AG10803 (cell line): ENCODE measurements at places on chromosomes 16 and 17.
A peak's percentile ranks its signal among the peaks of the same experiment; 100 is the strongest.

- no peak for DNase-seq
Observed at GRCh38 chr17:76208120-76208519, 32.2 kb downstream of the RNF157 start.

DNA sequence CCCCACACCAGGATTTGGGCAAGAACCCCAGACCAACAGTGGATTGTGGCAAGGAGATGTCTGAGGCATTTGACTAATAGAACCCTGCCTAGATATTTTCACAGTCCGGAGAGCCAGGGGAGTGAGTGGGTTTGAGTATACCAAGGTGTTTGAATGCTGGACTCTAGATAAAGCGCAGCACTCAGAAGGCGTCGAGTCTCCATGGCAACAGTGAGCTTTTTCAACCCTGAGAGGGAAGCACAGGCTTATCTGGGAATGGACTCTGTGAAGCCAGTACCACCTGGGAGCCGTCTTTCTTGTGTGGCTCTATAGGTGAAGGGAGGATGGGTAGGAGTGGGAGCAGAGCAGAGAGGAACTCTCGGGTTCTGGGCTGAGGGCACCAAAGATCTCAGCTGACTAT, 147.0 kb downstream of the SHISA6 start:
- DNase-seq, result no peak

DNA sequence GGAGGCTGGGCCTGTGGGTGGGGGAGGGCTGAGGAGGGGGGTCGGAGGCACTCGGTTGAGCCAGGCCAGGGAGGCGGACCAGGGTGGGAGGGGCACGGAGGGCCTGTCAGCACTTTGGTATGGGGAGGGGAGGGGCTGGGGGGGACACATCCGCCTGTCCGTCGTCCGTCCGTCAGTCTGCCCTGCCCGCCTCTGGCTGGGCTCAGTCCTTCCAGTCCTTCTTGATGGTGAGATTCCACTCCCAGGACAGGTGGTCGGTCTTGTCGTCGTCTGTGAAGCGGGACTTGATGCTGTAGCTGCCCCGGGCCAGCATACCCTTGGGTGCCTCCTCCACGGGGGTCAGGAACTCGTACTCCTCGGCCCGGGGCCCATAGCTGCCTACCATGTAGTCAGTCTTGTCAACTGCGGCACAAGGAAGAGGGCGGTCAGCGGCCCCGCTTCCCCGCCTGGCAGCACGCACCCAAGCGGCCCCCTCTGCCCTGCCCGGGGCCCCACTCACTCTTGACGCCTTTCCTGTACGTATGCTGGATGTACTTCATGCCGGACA, 2.4 kb downstream of the ARHGDIA start:
- DNase-seq, result peak; percentile 88

GRCh38 chr16:85011846-85012284, 530 bp upstream of the ZDHHC7 start:
- DNase-seq, result no peak

DNA sequence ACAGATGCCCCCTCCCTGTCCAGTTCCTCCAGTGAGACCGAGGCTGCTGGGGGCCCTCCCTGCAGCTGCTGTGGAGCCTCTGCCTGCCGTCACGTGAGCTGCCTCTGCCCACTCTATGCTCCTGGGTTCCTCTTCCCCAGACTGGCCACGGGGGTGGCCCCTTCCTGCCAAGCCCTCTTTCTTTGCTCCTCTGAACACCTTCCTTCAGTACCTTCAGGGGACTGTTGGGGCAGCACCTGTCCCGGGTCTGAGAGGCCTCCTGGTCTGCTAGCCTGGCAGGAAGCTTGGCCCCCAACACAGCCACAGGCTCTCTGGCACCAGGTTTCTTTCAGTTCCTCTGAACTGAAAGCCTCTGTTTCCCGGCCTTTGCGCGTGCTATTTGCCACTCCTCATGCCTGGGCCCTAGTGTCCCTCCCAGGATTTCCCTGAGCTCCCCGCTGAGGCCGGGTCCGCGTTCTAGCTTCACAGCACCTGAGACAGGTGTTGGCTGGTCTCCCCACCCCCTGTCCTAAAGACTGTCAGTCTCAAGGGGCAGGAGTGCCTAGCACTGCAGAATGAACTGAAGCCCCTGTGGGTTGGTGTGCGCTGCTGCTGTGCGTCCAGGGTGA, 6.6 kb upstream of the ATP6V0C start:
- no peak for DNase-seq

DNA sequence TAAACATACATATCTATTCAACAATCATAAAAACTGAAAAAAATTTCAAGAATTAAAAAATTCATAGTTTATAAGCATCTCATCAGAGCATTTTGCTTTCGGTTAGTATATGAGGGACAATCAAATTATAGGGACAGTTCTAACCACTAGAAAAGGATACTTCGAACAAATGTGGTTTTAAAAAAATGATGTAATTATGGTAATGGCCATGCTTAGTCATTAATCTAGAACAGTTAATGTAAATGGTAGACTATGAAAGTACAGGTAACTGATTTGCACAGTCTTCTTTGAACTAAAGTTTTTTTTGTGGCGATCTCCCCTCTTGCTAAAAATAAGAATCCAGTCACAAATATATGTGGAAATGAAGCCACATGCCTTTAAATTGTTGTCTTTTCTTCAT, 63.5 kb upstream of the PHOSPHO1 start:
- no peak for DNase-seq

- no peak for DNase-seq
Observed at GRCh38 chr16:9123401-9123800, 32.0 kb downstream of the HAPSTR1 start.

DNA sequence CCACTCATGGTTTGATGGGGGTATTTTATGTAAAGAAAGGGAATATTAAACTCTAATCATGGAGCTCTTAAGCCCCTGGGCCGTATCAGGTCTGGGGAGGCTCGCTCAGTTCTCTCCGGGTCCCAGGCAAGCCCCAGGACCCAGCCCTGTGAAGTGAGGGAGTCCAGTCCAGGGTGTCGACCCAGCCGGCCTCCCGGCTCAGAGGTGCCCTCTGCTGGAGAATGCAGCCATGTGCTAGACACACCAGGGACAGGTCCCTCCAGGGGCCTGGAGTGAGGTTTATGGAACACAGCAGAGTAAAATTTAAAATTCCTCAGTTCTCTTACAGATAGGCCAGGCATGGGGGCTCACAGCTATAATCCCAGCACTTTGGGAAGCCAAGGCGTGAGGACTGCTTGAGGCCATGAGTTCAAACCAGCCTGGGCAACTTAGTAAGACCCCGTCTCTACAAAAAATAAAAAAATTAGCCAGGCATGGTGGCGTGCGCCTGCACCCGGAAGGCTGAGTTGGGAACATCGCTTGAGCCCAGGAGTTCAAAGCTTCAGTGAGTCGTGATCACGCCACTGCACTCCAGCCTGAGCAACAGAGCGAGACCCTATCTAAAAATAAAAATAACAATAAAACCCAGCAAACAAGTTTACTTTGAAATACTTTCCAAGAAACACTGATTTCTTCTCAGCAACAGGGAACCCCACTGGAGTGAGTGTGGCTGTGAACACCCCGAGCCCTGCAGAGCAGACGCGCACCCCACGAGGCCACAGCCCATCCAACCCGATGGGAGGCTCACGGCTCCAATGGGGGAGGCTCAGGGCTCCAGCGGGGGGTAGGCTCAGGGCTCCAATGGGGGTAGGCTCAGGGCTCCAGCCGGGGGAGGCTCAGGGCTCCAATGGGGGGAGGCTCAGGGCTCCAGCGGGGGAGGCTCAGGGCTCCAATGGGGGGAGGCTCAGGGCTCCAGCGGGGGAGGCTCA, 72.2 kb downstream of the ZNF778 start:
- DNase-seq, result peak; percentile 52

DNA sequence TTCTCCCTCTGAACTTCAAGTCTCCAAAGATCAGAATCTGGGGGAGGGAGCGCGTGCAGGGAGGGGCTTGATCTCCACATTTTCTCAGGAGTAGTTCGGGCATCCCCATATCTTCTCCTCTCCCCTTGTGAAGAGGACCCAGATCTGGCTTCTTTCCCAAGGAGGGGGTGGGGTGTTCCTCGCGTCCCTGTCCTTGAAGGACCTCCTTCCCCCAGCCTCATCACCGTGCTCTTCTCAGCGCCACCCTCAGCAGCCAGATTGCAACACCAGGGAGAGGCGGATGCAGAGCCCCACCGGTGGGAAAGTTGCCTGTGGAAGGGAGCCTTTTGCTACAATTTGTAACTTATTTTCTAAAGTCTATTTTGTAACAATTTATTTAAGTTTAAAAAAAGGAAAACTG, 5.7 kb downstream of the PRSS53 start:
- DNase-seq, result no peak

GRCh38 chr17:48132385-48132784, 24.8 kb downstream of the SNX11 start:
- no peak for DNase-seq

DNA sequence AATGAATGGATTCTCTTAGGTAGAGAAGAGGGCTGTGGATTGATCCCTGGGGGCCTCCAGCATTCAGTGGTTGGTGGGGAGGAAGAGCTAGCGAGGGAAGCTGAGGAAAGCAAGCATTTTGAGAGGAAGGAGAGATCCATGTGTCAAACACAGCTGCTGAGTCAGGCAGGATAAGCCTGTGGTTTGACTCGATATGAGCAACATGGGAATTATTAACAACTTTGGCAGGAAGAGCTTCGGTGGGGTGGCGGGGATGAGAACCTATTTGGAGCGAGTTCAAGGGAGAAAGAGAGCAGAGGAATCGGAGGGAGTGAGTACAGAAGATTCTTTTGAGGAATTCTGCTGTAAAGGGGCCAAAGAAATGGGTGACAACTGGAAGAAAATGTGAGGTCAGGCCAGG, 59.5 kb upstream of the CDC42EP4 start:
- peak; percentile 88 for DNase-seq

DNA sequence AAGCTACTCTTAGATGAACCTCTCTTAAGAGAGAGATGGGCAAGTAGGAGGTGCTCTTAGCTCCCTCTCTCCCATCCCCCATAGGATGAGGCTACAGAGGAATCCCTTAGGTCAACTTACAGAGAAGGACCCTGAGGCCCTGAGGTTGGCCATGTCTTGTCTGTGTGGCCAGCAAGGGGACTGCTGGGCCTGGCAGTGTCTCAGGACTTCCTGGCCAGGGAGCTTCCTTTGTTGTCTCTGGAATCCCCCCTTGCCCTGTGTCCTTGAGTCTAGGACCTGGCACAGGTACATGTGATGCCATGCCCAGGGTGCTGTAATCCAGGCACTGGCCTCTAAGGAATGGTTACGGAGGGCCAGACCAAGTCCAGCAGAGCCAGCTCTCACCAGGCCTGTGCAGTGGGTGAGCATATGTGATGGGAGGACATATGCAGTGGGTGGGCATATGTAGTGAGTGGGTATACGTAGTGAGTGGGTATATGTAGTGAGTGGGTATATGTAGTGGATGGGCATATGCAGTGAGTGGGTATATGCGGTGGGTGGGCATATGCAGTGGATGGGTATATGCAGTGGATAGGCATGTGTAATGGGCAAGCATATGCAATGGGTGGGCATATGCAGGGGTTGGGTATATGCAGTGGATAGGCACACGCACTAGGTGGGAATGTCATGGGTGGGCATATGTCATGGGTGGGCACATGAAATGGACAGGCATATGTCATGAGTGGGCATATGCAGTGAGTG, 20.3 kb upstream of the PECAM1 start:
- DNase-seq, result no peak

DNA sequence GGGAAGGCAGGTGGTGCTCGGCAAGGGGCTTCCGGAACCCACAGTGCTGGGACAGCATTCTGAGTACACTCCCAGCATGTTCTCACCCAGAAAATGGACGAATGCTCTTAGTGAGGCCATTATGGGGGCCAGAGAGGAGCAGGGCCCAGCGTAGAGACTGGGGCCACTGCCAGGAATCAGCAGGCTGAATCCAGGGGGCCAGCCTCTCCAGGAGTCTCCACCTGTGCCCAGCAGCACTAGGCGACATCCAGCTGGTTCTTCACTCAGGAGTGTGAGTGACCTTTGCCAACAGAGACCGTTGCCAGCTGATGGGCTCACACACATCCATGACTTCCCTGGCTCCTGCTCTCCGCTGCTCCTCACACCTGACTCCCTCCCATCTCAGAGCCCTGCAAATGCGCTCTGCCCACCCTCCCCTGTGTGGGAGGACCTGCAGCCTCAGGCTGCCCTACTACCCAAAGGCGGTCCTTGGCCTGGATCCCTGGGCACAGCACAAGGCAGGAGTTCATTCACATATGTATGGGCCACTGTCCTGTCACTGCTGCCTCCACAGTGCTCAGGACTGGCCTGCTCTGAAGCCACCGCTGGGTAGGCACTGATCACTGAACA, 5.1 kb downstream of the RHBDF1 start:
- DNase-seq, result no peak

- DNase-seq, result no peak
Observed at GRCh38 chr17:37736428-37736827, 8.4 kb downstream of the HNF1B start.
